ENCODE measurements at places on chromosomes 11 and 22.

DNA sequence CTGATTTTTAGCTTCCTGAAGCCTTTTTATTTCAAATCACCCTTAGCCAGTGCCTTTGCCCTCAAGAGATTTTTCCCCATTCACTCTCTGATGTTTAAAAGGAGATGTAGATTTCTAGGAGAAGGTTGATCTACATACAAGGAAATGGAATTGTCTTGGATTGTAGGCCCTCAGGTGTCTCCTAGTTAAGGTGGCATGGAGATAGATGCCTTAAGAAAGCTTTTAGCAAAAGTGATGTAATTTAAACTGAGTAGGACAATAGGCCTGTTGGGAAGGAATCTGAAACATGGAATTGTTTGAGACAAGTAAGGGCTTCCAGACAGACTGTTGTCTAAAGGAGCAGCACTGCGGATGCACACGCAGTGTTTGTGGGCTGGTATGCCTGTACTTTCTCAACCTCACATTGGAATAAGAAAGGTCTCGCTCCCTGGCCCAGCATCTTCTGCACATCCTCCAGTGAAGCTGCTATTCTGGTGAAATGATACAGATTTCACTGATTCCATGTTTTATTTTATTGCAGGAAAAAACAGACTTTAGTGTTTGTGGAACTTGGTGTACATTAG is 69.8 kb upstream of the SLC25A18 start:
- DNase-seq: no peak

DNA sequence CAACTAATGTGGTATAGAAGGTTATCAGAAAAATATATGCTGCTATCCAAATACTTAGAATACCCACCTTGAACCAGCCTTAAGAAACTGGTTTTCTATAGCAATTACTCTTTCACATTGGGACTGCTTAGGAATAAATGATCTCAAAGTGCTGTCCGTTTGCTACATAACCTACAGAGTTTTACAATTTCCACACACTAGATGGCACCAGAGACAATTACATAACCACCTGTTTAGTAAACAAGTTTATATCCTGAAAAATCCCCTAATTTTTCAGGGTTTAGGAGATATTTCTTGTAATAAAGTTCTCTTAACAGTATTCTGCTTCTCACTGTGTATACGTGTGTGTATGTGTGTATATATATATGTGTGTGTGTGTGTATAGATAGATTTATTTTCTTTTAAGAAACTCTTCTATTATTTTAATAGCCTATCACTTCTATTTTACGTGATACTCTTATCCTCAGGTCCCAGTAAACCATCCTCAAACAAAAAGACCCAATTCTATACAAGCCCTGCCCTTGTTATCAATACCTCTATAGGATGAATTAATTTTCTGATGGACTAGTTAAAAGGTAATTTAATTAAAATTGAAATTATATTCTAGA is 6.7 kb upstream of the OR5I1 start:
- no peak for DNase-seq

DNA sequence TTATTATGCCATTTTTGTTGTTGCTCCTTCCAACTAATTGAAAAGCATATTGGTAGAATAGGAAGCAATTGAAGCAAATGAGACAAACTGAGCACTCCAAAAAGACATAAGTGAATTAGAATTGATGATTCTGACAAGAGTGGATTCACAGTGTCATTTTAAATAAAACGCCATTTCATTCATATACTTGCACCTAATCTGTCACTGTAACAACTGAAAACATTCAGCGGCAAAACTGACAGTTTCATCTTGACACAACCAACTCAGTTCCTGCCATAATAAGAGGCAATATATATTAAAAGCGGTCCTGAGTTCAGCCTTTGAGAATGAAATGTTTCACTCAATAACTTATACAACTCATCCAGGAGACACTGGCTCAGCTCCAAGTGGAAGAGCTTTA is 306.8 kb downstream of the CNTN5 start:
- no peak for DNase-seq

GRCh38 chr11:46477136-46477535 is 85.6 kb upstream of the CHRM4 start:
- DNase-seq: no peak

- DNase-seq: no peak
Measured at GRCh38 chr11:61844909-61845565, 16.9 kb downstream of the FADS2 start.

- DNase-seq: peak; percentile 68
Measured at GRCh38 chr22:20393705-20394476, at the start of gene ZNF74. Gene ZNF74 (plus strand): TSS chr22:20394151. CDS start chr22:20394629, 478 bp downstream.

DNA sequence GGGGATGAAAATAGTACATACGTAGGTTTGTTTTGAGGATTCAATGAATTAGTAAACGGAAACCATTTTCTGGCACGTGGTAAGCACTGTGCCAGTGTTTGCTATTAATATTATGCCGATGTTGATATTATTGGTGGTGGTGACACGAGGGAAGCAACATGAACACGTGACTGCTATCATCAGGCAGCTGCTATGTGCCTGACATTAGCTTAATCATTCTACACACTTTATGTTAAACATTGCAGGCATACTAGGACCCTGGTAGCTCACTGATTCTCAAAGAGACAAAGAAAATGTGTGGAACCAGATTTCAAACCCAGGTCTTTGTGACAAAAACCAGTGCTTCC is 656 bp downstream of the SRRD start:
- no peak for DNase-seq

All from stimulated activated CD4-positive, alpha-beta T cell treated with anti-CD3 and anti-CD28 coated beads, Interleukin-2, amount 100 ng/mL, for 4 hours (primary cell).